ENCODE measurements at places on chromosomes 4 and X. TPM values are rescaled to one million over a fixed set of nuclear protein-coding genes. Genes with fewer than 3 reads are reported as not detected.

DNA sequence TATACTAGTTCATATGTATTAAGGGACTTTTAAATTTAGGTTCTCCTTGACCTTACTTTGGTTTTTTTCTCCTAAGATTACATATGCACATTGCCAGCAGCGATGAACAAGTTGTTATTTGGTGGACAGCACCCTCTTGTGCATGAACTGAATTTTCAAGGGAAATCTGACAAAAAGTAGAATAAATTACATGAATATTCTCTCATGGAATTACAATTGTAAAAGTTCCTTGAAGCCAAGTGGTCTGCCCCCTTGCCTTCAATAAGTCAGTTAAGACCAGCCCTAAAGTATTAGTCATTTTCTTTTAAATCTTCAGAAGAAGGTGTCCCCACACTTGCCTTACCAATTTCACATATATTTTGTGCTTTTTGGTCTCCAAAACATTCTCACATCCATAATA, 30.7 kb upstream of the SMARCA5 start:
- DNase-seq: no peak

TMEM129 gene
- total RNA-seq: 18.5 TPM

DMP1 gene
- not detected for total RNA-seq

GRCh38 chrX:78102091-78102490, 2.0 kb upstream of the PGK1 start:
- DNase-seq: no peak

DNA sequence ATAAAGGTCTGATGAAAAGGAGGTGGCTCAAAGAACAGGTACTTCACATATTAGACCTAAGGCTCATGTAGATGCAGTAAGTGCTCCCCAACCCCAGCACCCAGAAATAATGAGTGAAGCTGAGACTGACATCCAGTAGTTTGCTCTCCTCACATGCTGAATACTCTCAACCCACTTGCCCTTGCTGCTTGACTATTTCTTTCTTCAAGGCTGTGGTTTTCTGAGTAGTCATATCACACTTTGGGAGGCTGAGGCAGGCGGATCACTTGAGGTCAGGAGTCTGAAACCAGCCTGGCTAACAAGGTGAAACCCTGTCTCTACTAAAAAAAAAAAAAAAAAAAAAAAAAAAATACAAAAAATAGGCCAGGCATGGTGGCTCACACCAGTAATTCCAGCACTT, 51.5 kb upstream of the PRPS1 start:
- no peak for DNase-seq

DNA sequence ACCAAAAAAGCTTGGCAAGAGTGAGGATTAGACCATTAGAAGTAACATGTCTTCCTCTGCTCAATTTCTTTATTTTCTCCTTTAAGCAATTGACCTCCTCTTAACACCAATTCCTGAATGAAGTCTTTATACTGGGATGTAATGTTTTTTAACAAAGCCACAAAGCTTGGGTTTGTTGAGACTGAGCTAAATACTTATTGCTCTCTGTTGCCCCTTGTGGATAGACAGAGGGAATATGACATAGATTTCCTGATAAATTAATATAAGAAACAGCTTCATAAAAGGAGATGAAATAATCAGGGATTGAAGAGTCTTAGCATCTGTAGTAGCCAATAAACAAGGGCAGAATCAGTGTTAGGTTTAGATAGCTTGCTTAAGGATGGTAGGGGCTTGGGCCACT, 57.6 kb downstream of the CCDC160 start:
- no peak for DNase-seq

SMIM31 gene
- not detected for total RNA-seq

KIT gene
- total RNA-seq: 1.1 TPM

TMPRSS11F gene
- not detected for total RNA-seq

GRCh38 chr4:44319129-44319528, 129.5 kb downstream of the KCTD8 start:
- no peak for DNase-seq

GRCh38 chrX:12582649-12583048, 208.6 kb upstream of the PRPS2 start:
- no peak for DNase-seq

GRCh38 chrX:41664375-41664901, 24.3 kb upstream of the GPR34 start:
- DNase-seq: no peak

ANKRD50 gene
- total RNA-seq: 0.44 TPM

DNA sequence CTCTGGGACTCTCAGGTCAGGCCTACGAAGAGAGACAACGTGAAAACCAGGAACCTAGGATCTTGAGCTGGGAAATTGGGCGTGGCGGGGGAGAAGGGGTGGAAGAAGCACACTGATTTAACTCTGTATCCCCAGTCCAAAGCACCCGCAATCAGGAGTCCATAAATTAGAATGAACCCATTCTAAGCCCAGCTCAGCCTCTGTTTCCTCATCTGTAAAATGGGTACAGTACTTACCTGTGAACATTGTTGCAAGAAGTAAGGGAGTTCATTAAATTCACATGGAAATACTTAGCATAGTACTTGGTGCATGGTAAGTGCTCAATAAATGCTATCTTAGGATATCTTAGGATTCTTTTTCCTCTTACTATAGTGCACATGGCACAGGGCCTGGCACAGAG, 326.7 kb downstream of the BCOR start:
- no peak for DNase-seq

- no peak for DNase-seq
These were observed 27.7 kb upstream of the CEP135 start for GRCh38 chr4:55921093-55921492.

DNA sequence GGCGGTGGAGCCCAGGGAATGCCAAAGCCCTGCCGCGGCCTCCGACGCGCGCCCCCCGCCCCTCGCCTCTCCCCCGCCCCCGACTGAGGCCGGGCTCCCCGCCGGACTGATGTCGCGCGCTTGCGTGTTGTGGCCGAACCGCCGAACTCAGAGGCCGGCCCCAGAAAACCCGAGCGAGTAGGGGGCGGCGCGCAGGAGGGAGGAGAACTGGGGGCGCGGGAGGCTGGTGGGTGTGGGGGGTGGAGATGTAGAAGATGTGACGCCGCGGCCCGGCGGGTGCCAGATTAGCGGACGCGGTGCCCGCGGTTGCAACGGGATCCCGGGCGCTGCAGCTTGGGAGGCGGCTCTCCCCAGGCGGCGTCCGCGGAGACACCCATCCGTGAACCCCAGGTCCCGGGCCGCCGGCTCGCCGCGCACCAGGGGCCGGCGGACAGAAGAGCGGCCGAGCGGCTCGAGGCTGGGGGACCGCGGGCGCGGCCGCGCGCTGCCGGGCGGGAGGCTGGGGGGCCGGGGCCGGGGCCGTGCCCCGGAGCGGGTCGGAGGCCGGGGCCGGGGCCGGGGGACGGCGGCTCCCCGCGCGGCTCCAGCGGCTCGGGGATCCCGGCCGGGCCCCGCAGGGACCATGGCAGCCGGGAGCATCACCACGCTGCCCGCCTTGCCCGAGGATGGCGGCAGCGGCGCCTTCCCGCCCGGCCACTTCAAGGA, at the start of gene FGF2:
FGF2 (plus strand) TSS at position 279 of the 705 bp plus-strand sequence; CDS start at position 623, 344 bp downstream.
- no peak for DNase-seq

DUSP9 gene
- total RNA-seq: not detected

DNA sequence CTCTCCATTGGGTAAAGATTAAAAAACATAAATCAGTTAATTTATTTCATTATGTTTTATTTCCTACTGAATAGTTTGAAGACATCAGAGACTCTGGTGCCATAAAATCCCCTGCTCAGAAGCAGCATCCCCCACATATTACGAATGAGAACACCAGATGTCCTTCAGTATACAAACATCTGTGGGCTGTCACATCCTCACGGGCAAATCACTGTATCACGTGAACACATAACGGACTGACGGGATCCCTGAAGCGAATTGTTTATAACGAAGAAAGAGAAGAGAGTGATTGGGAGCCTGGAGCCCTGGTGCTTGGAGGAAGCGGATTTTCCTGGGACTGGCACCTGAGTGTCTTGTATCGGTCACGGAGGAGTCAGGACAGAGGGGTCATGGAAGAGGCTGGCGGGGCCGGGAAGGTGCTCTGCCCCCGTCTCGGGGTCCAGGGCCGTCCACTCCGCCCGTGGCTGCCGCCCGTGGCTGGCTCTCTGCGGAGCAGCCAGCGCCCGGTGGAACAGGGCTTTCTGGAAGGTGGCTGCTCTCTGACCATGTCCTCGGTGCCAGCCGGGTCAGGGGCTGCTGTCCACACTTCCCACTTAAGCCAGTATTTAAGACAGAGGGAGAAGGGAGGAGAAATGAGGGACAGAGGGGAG, 452.7 kb upstream of the FAT1 start:
- DNase-seq: no peak

- no peak for DNase-seq
These were observed 31.3 kb downstream of the HAND2 start for GRCh38 chr4:173498771-173499170.
